Left renal cortex interstitium (tissue), 4 donors: ENCODE measurements at places on chromosomes 4 and X. TPM values are rescaled to one million over a fixed set of nuclear protein-coding genes. Genes with fewer than 3 reads are reported as not detected.

SPANXC gene
- polyA plus RNA-seq = not detected

DUSP21 gene
- not detected for polyA plus RNA-seq

PRDX4 gene
- 115 TPM for polyA plus RNA-seq

H2BW2 gene
- polyA plus RNA-seq = 0.58 TPM

GRPEL1 gene
- 28.1 TPM for polyA plus RNA-seq

HSD17B10 gene
- polyA plus RNA-seq = 109 TPM

NUP62CL gene
- polyA plus RNA-seq = 11.6 TPM

RP2 gene
- polyA plus RNA-seq = 15.4 TPM

GAB3 gene
- polyA plus RNA-seq = 2.4 TPM

RASL11B gene
- polyA plus RNA-seq = 54.7 TPM

GAGE13 gene
- not detected for polyA plus RNA-seq

NUDT6 gene
- polyA plus RNA-seq = 19.0 TPM

CHRDL1 gene
- 10.4 TPM for polyA plus RNA-seq

BEX5 gene
- polyA plus RNA-seq = 12.6 TPM

CT55 gene
- 0.17 TPM for polyA plus RNA-seq

DACH2 gene
- 25.6 TPM for polyA plus RNA-seq

LNX1 gene
- 15.8 TPM for polyA plus RNA-seq

PHEX gene
- 0.40 TPM for polyA plus RNA-seq

NPY2R gene
- 0.33 TPM for polyA plus RNA-seq

SLC16A2 gene
- polyA plus RNA-seq = 29.5 TPM

GUCY1B1 gene
- polyA plus RNA-seq = 65.8 TPM

STPG2 gene
- polyA plus RNA-seq = 0.38 TPM
